WTC11 (cell line): ENCODE measurements at places on chromosomes 11 and 22. TPM values are rescaled to one million over a fixed set of nuclear protein-coding genes. Genes with fewer than 3 reads are reported as not detected.

DNA sequence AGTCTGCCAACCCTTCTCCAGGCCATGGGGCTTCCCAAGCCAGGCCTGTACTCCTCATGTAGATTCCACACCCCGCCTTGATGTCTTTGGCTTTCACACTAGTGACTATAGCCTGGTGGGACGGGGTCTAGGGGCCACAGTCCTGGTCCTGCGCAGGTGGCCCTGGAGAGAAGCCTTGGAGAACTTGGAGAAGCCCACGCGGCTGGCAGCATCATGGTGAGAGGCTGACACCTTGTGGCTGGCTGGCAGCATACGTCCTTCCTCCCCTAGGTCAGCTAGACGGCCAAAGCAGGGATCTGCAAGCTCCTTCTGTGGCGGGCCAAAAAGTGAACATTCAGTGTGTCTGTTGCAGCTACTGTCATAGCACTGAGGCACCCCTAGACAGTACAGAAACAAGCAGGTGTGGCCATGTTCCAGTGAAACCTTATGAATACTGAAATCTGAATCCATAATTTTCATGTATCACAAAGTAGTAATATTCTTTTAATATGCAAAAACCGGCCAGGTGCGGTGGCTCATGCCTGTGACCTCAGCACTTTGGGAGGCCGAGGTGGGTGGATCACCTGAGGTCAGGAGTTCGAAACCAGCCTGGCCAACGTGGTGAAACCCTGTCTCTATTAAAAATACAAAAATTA is 42.0 kb downstream of the FAM83F start:
- peak; percentile 77 for DNase-seq

DNA sequence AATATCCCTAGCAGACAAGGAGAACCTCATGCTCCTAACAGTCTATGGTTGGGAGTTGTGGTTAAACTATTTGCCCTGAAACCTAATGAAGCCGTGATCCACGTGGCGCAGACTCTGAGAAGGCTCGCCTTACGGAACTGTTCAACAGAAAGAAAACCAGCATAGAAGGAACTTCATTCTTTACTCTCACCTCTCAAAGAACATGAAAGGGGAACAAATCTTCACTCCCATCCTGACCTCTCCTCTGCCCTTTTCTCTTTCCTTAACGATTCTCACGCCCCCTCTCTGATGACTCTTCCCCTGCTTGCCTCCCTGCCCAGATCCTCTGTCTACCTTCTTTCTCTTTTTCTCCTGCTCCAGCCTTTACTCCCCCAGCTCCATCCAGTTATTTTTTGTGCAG is 54.2 kb downstream of the IRAG1 start:
- DNase-seq, result no peak

BID gene
- 26.1 to 32.5 TPM (median 27.6 TPM) in 3 replicates for total RNA-seq

GTF2H1 gene
- total RNA-seq, result 21.0 to 24.1 TPM (median 23.0 TPM) in 3 replicates

DNA sequence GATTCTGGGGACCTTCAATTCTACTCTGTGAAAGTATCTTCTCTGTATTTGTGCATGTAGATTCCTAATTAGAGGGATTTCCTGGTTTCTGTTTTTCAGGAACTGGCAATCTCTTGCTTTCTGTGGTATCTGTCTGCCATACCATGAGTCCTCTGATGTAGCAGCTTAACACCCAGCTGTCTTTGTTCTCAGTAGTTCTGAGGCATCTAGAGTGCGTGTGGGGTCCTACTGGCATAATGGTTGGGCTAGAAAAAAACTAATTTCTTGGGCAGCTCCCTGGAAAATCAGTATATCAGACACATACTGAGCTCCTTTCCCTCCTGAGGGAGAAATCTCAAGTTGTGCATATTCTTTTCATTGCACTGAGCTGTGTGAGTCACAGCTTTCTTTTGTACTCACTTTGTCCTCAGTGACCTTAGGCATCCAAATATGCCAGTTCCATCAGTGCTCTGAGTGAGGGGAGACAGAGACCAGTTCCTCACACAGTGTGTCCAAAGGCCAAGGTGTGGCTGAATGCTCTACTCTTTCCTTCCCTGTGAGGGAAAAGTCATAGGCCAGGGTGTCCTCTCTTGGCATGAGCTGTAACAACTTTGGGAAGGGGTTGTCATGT is 35.5 kb upstream of the SLC22A24 start:
- DNase-seq, result no peak

OR11H1 gene
- total RNA-seq, result not detected in 3 replicates

- DNase-seq, result no peak
These were observed 43.4 kb upstream of the MN1 start for GRCh38 chr22:27844656-27845591.

IGLL1 gene
- not detected in 3 replicates for total RNA-seq

SYCE3 gene
- 0.46 to 0.89 TPM (median 0.85 TPM) in 3 replicates for total RNA-seq

- no peak for DNase-seq
These were observed 7.1 kb downstream of the MS4A18 start for GRCh38 chr11:60731586-60731985.

KMT5B gene
- 39.3 to 43.8 TPM (median 39.8 TPM) in 3 replicates for total RNA-seq

TUBA8 gene
- total RNA-seq, result 0.50 to 1.3 TPM (median 0.72 TPM) in 3 replicates

CHCHD10 gene
- 170 to 198 TPM (median 171 TPM) in 3 replicates for total RNA-seq

MMP27 gene
- not detected in 3 replicates for total RNA-seq

DNA sequence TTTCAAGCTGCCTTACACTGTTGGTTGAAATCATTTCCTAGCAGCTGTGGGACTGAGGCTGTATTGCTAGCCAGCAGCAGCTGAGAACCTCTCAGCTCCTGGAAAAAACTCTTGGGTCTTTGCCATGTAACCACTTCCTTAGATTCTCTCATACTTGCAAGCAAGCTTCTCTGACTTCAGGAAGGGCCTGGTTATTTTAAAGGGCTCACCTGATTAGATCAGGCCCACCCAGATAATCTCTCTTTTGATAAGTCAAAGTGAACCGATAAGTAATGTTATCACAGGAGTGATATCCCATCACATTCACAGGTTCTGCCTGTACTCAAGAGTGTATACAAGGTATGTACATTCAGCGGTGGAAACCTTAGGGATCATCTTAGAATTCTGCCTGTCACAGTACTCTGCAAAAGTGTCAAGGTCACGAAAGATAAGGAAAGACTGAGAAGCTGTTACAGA is 7.4 kb upstream of the CLPB start:
- no peak for DNase-seq

MIOX gene
- 0.33 to 0.57 TPM (median 0.41 TPM) in 3 replicates for total RNA-seq

DNA sequence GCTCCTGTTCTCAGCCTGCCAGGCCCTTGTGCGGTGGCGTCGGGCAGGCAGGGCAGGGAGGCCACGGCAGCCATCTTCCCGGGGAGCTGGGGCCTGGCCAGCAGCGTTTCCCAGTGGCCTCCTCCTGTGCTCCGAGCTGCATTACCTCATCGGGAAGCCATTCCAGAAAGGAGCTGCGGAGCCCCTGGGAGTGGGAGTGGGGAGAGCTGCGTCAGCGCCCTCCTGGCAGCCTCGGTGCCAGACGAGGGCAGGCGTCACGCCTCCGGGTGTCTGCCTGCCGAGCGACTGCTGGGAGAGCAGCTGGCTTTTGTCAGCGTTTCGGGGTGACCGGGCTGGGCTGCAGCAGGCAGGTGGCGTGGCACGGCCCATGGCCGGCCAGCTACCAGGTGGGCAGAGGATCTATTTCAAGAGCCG is 30.9 kb upstream of the WNT7B start:
- no peak for DNase-seq

GRCh38 chr11:64759722-64760719 is at the start of gene PYGM:
Gene PYGM, minus strand, starts transcription at chr11:64759974. Its CDS starts 76 bp downstream, at chr11:64759898.
- peak; percentile 84 for DNase-seq

- DNase-seq, result no peak
These were observed 42.2 kb downstream of the FLI1 start for GRCh38 chr11:128735935-128736605.

- DNase-seq, result no peak
These were observed 500.3 kb upstream of the TENM4 start for GRCh38 chr11:79940974-79941735.

OR5B21 gene
- total RNA-seq, result not detected in 3 replicates

GRCh38 chr11:19811380-19811779 is 98.7 kb downstream of the NAV2 start:
- no peak for DNase-seq

SMTNL1 gene
- total RNA-seq, result 0.26 to 0.39 TPM (median 0.34 TPM) in 3 replicates

DNA sequence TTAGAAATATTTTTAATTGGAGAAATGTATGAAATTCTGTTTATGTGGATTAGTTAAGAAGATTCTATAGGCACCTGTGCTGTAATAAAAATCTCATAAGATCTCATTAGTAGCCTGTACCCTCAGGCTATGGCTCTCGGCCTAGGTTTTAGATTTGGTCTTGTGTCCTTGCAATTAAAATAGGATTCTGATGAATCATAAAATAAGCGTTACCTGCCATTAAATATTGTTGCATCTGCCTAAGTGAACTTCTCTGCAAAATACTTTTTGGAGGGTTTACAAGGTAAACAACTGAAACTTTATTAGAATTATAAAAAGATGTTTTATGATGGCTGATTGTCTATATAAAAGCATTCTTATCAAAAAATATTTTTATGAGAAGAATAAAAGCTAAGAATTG is 804.1 kb upstream of the ANO3 start:
- DNase-seq, result no peak

GRCh38 chr22:17802822-17803221 is 28.6 kb upstream of the BID start:
- no peak for DNase-seq

PDGFD gene
- total RNA-seq, result 2.6 to 3.1 TPM (median 2.9 TPM) in 3 replicates

DNA sequence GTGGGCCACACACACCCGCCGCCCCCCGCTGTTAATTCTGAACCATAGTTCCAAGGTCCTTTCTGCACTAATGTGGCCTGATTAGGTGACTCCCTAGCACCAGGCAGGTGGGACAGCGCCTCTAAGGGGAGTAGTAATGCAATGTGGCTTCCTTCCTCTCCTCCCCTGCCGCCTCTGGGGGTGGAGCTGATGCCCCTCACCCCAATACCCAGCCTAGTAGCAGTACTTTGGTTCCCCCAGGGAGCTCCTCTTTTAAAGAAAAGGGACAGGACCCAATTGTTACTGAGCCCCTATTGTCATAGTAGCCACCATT is 14.4 kb downstream of the RTN4RL2 start:
- no peak for DNase-seq

GRCh38 chr22:27192135-27192829 is 534.9 kb downstream of the MIAT start:
- DNase-seq, result no peak

GRCh38 chr11:121004206-121004840 is 19.6 kb upstream of the TBCEL start:
- no peak for DNase-seq

ARHGEF12 gene
- 32.0 to 35.8 TPM (median 32.2 TPM) in 3 replicates for total RNA-seq

DNA sequence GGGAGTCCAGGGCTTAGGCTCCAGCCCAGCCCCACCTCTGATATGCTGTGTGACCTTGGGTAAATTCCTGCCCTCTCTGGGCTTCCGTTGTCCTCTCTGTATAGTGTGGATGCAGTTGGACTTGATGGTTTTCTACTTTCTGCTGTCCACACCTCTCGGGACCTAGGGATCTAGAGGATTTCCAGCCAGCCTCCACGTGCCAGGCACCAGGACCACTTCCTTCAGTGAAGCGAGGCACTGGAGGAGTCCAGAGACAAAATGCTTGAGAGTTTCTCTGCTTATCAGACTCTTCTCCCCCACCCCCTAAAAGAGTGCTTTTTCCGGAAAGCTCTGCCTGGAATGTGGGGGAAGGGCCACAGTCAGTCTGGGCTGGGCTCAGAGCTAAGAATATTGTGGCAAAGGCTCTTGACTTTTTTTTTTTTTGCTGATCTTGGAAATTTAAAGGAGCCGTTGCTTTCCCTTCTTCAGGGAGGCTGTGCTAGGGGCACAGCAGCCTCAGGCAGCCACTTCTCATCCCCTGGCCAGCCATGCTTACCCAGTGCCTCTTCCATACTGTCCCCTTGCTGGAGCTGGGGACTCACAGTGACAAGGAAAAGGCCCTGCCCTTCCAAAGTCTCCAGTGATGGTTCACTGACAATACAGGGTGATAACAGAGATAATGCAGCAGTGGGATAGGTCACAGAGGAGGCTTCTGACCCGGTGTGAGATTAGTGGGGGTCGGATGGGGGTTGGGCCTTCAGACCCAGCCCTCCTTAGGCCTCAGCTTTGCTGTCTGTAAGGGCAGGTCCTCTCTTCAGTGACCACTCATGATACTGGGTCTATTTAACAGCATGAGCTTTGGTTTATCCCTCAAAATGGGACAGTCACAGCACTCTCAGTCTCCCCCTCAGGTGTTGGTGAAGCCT is 2.9 kb upstream of the SERPINH1 start:
- DNase-seq, result no peak

CLDN5 gene
- total RNA-seq, result 1.0 to 1.9 TPM (median 1.5 TPM) in 3 replicates

GRCh38 chr11:20155683-20156279 is 4.5 kb downstream of the DBX1 start:
- DNase-seq, result no peak

- DNase-seq, result no peak
These were observed 36.4 kb downstream of the PITPNB start for GRCh38 chr22:27882507-27883290.

CCDC73 gene
- total RNA-seq, result not detected in 3 replicates

MYBPC3 gene
- total RNA-seq, result 0.07 TPM in 2 of 3 replicates, not detected in the other

DBX1 gene
- total RNA-seq, result 0.14 to 0.24 TPM (median 0.14 TPM) in 3 replicates

GRCh38 chr11:69540118-69541000 is 58.9 kb downstream of the LINC01488 start:
- DNase-seq, result no peak
